Right renal cortex interstitium (tissue), 3 donors: ENCODE measurements at places on chromosomes 16 and 17.

DNA sequence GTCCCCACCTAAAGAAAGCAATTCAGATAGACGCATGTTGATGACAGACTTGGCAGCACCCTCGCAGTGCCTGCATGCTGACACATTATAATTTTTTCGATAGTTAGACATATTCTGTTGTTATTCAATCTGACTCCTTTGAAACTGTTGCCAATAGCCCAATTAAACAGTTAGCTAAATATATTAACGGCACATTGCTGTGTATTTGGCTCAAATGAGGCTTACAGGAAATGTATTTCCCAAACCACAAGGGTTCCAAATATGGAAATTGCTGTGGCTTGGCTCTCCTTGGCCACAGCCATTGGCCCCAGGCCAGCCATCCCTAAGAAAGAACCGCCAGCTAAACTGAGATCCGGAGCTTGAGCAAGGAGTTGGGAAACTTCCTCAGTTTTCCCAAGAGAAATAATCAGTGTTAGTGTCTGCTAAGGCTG lies 31.1 kb downstream of the C16orf82 start:
- DNase-seq = no peak

DNA sequence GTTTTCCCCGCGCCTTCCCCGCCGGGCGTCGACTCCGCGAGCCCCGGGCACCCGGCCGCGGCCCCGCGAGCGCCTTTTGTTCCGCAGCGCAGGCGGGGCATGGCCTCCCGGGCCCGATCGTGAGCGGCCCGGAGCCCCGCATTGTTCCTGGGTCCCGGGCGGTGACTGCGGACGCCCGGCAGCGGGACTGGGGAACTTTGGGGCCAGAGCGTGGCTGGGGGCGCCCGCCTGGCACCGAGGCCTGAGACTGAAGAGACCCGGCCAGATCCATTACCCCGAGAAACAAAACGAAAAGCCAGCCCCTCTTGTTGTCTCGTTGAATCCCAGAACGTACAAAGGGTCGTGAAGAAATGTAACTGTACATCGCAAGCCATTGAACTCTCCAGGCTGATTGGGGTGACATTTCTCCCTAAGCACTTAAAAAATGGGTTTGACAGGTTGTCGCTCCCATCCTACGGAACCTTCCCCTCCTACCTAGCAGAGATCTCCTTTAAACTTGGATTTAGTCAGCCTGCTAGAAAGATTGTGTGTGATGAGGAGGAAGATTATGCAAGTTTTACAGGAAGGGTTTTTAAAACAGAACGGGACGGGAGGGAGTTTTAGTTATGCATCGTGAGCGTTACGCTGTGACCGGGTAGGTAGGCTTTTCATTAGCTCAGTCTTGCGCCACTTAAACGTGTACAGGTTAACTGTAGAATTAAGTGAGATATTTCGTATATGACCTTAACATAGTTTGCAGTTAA lies 825 bp downstream of the METTL9 start:
- no peak for DNase-seq

DNA sequence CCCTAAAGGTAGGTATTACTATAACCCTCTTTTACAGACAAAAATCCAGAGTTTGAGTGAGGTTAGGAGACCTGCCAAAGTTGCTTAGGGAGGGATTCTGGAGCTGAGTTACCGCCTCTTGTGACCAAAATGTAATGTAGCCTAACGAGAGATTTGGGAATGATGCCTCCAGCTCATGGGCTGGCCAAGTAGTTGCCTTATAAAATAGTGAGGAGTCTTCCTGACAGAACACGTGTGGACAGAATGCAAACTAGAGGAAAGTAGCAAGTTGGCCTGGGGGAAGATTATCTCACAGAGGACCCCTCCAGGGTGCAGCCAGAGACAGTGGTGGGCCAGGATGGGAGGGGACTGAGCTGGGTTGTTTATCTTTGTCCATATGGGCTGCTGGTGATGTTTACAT lies 543.7 kb upstream of the CDH11 start:
- no peak for DNase-seq

DNA sequence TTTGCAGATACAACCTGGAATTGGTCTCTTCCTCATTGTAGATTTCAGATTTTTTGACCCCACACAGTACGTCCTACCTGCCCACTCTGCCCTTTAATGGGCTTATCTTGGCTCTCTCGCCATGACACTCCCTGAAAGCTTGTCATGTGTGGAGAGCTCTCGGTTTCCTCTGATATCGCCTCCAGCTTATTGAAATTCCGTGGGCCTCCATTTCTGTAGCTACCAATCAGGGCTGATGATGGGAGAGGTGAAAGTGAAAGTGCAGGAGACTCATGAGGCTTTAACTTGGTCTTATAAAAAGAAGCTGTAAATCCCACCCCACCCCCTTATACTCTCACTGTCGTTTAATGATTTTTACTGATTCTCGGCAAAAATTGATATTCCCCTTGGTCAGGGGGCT lies 17.7 kb downstream of the HOXB1 start:
- no peak for DNase-seq

DNA sequence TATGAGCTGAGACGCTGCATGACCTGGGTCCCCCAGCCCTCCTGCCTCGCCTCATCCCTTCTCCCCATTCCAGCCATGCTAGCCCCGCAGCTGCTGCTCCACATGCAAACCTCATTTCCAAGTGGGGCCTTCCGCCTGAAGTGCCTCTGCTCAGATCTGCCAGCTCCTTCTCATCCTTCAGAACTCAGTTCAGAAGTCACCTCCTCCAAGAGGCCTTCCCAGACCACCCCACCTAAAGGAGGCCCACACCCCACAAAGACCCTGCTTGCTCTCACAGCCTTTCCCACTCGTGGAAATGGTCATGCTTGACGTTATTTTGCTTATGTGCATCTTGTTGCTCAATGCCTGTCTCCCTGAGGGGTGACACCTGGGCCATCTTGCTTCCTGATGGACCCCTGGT lies 58.7 kb downstream of the RMI2 start:
- DNase-seq = no peak

DNA sequence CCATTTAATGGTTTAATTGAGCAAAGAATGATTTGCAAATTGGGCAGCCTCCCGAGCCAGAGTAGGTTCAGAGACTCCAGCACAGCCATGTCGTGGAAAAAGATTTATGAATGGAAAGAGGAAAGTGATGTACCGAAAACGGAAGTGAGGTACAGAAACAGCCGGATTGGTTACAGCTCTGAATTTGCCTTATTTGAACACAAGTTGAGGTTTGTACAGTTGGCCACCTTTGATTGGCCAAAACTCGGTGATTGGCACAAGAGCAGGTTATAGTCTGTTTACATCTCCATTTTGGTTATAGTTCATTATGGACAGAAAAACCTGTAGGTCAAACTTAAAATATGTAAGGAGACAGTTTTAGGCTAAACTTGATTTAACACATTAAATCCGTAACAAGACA lies 44.5 kb downstream of the TENT4B start:
- no peak for DNase-seq

DNA sequence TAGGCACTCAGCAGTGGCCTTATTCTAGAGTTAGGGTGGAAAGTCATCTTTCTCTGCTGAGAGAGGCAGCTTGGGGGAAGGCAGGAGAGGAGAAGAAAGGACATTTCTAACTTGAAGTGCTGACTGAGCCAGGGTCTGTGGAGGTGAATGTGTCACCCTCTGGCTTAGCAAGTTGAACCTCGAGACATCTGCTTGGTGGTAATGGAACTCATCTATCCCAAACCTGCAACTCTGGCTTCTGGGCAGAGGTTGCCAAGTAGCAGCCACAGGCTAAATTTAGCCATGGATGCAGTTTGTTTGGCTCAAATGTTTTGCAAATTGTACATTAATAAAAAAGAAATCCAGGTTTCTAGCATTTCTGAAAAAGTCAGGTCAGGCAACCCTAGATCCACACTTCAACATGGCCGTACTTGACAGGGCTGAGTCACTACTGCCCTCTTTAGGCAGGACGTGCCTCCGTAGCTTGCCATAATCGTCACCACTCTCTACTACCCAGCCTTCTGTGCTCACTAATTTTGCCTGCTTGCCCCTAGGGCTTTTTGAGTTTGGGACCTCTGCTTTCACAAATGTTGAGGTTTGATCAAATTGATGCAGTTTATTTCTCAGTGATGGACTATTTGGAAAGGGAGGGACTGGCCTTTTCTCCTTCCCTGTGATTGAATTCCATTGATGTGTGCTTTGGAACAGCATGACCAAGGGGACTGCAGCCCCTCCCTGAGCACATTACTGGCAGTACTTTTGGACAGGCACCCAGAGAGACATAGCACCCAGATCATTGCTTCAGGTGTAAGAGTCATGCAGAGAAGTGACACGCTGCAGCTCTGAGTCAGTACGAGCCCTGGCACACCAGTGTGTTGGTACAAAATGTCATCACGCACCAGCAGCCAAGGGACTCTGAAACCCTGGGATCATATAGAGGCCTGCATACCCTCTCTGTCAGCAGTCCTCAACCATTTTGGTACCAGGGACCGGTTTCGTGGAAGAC lies 5.2 kb downstream of the CDH13 start:
- DNase-seq = no peak

DNA sequence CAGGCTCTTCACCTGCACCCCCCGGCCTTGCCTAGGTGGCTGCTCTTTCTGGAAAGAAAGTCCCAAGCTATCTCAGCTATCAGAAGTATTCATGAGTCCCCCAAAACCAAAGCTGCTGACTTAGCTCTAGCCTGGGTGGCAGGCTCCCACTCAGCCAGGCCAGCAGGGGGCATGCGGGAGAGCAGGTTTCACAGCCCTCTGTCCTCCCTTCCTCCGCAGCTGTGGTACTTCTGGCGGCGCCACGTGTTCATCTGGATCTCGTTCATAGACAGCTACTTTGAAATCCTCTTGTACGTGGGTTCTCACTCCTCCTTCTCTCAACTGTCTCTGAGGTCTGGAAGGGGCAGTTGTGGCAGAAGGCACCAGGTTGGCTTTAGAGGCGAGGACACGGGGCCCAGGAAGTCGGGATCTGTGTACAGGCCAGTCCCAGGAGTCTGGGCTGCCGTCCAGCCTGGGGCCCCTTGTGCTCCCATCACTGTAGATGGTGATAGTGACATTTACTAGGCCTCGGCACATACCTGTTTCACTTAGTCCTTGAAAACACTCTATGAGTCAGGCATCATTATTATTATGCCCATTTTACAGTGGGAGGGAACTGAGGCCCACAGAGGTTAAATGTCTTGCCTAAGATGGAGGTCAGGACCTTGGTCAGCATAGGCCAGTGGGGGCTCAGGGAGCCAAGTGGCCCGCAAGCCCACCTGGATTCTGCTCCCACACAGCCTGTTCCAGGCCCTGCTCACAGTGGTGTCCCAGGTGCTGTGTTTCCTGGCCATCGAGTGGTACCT lies 12.9 kb downstream of the TRPV2 start:
- no peak for DNase-seq

GRCh38 chr17:58324056-58324408 lies 4.6 kb downstream of the TSPOAP1 start:
- DNase-seq = no peak

DNA sequence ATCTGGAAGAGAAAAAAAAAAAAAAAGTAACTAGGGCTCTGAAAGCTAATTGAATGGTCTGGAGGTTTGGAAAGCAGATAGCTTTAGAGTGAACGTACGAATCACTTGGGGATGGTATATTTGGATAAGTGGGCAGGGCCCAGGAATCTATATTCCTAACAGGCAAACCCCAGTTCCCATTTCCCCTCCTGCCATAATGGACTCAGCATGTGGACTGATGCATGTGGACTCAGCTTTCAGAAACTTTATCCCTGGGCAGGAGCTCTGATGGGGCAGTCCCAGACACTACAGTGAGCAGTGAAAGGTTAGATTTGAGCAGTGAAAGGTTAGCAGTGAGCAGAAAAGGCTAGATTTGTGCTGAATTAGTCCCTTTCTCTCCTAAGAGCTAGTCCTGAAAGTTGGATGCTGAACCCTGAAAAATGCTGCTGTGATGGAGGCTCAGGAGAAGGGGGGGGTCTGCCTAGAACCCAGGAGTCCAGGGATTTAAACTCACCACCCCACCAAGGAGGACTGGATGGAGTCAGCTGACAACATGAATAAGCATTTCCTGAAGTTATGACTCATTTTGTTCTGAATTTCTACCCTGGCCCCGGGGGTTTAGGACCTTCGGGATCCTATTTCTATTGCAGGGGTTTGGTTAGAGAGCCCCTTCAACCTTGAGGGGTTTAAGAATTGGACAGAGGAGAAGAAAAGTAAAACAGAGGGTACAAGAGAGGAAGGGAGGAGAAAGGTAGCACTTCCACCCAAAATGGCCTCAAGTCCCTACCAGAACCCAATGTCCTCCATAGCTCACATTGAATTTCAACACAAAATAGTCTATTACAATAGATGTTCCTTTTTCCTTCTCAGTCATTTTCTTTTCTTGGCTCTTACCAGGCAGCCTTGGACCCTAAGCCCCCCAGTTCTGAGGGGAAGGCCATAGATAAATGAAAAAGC lies 10.3 kb upstream of the FZD2 start:
- no peak for DNase-seq

DNA sequence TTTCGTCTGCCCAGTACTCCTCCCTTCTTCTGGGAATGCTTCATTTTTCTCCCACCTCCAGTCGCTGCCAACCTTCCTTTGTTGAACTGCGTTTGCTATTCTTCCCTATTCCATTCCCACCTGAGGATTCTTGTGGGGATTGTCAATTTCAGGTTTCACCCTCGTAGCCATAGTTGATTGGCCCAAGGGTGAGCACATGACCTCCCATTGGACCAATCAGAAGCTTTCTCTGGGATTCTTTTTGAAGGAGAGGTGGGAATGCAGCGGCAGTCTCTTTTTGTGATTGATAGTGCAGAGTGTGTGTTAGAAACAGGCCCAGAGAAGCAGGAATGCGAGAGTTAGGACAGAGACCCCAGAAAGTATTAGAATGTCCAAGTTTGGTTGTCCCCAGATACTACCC lies 49.1 kb upstream of the GPRC5B start:
- no peak for DNase-seq

GRCh38 chr17:17466511-17466910 lies 10.3 kb upstream of the MED9 start:
- DNase-seq = no peak

DNA sequence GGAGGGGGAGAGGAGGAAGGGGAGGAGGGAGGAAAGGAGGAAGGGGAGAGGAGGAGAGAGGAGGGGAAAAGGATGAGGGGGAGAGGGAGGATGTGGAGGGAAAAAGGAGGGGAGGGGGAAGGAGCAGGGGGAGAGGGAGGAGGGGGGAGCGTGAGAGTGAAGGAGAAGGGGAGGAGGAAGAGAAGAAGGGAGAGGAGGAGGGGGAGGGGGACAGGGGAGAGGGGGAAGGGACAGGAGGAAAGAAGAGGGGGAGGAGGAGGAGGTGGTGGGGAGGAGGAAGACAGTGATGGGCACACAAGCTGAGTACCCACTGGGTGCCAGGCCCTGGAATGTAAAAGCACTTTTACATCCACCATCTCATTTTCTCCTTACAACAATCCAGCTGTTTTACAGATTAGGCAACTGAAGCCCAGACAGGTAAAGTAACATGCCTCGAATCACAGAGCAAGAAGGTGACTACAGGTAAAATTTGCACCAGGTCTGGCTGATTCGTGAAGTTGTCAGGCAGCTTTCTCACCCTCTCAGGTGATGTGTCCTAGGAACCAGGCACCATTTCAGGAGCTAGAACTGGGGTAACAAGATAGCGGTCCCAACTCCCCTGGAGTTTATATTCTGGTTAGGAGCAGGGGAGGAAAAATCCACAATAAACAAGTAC lies 10.0 kb upstream of the LITAF start:
- no peak for DNase-seq

- DNase-seq = no peak
These were observed 1.3 kb upstream of the GSG1L start for GRCh38 chr16:28064706-28065249.
